ENCODE measurements at places on chromosomes 7 and 10. TPM values are rescaled to one million over a fixed set of nuclear protein-coding genes. Genes with fewer than 3 reads are reported as not detected.

The FGFBP3 gene
- 0.50 TPM for total RNA-seq

The CCDC172 gene
- total RNA-seq, result not detected

The COL1A2 gene
- total RNA-seq, result 2,400 TPM

The NODAL gene
- not detected for total RNA-seq

The SFRP4 gene
- 54.2 TPM for total RNA-seq

The AKR1D1 gene
- not detected for total RNA-seq

The RBM28 gene
- total RNA-seq, result 11.2 TPM

The SPDYE8 gene
- total RNA-seq, result not detected

The CALN1 gene
- total RNA-seq, result not detected

The GBX1 gene
- total RNA-seq, result not detected

The CTTNBP2 gene
- 4.4 TPM for total RNA-seq

The SYCE1 gene
- total RNA-seq, result 0.17 TPM

The NANOS1 gene
- 1.2 TPM for total RNA-seq

The CASP2 gene
- 8.5 TPM for total RNA-seq

The TDRD1 gene
- total RNA-seq, result not detected

The GATA3 gene
- not detected for total RNA-seq
